ENCODE measurements at places on chromosomes 7 and 10.

GRCh38 chr10:100571084-100571856 lies 35.5 kb downstream of the HIF1AN start:
- DNase-seq: no peak

DNA sequence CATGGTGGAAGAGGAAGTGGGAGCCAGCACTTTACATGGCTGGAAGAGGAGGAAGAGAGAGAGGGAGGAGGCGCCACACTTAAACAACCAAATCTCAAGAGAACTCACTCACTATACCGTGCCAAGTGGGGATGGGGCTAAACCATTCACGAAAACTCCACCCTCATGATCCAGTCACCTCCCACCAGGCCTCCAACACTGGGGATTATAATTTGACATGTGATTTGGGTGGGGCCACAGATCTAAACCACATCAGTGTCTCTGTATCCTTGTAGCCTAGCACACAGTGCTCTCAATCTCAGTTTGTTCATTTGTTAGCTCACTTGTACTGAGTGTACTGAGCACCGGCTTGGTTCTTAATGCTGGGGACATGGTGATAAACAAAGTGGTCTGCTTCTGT lies 228.3 kb downstream of the BUB3 start:
- DNase-seq: no peak

- no peak for DNase-seq
Measured at GRCh38 chr7:88628363-88629085, 131.0 kb upstream of the ZNF804B start.

DNA sequence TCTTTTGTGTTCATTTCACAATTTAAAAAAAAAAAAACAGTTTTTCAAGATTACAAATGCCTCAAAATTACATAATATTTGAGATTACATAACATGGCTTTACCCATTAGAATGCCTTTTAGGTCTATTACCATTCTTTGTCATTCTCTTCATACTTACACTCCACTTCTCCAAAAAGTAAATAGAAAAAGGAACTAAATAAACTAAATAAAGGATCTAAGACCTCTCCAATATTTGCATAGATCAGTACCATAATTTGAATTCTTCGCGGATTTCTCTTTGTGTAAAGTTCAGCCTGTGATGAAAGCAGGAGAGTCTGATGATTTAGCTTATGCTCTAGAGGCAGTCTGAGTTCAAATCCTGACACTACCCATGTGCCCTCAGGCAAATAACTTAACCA lies 56.4 kb upstream of the C1GALT1 start:
- no peak for DNase-seq

- DNase-seq: no peak
Measured at GRCh38 chr10:6301488-6302075, 98.8 kb downstream of the PFKFB3 start.

- DNase-seq: no peak
Measured at GRCh38 chr10:86091216-86091615, 275.4 kb downstream of the GRID1 start.

GRCh38 chr10:89789188-89789877 lies 87.9 kb downstream of the KIF20B start:
- no peak for DNase-seq

DNA sequence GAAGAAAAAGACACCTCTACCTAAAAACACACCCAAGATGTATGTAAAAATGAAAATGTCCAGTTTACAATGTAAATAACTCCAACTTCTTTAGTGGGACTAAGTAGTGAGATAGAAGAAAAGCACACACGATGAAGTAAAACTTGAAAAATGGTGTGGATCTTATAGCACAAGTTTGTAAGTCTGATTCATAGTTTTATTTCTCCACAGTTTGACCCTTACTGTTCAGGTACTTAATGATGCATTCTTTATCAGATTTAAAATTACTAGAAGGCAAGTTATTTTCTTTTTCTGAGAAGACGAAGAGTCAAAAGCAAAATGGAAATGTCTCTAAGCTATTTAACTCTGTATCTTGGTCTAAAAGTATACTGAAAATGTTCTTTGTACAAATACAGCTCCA lies 6.1 kb downstream of the NAMPT start:
- DNase-seq: no peak

DNA sequence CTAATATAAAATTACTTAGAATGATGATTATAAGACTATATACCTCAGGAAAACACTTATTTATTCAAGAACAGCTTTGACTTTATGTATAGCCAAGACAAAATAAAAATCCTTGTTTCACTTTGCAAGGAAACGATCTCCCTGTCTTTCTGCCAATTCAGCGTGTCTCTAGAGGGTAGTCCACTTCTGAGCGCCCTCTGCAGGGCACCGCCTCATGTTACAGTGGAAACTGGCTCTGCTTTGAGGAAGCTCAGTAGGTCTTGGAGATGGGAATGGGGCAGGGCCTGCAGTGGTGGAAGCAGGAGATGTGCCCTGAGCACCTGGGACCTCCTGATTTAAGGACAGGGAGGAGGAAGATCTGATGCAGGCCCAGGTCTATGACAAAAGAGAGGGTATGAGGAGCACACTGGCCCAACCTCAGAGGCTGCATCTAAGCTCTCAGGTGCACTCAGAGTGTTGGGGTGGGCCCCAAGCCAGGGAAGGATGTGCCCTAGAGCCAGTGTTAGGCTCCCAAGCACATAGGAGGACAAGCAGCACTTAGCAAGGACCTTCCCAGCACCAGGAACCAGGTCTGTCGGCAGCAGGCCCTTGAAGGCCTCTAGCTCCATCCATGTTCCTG lies 481.0 kb downstream of the TNS3 start:
- DNase-seq: peak; percentile 81

GRCh38 chr7:2978408-2978807 lies 65.3 kb downstream of the CARD11 start:
- peak; percentile 72 for DNase-seq

DNA sequence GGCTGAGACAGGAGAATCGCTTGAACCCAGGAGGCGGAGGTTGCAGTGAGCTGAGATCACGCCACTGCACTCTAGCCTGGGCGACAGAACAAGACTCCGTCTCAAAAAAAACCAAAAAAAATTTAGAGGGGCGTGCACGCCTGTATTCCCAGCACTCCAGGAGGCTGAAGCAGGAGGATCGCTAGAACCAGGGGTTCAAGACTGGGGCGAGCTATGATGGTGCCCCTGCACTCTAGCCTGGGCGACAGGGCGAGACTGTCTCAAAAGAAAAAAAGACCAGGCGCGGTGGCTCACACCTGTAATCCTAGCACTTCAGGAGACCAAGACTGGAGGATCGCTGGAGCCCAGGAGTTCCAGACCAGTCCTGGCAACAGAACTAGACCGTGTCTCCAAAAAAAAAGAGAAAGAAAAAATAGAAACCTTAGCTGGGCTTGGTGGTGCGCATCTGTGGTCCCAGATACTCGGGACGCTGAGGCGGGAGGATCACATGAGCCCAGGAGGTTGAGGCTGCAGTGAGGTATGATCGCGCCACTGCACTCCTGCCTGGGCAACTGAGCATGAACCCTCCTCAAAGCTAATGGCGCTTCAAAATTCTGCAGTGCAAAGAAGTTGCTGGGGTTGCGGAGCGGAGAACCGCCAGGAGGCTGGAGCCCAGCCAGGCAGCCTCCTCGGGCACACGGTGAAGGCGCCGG lies 382 bp upstream of the MBLAC1 start:
- no peak for DNase-seq

- peak; percentile 67 for DNase-seq
Measured at GRCh38 chr7:134632937-134633540, 13.6 kb upstream of the BPGM start.

GRCh38 chr7:75889826-75890225 lies 11.0 kb downstream of the RHBDD2 start:
- no peak for DNase-seq

- DNase-seq: no peak
Measured at GRCh38 chr10:103640436-103641181, 147.1 kb downstream of the NEURL1 start.

GRCh38 chr10:81969136-81969535 lies 94.1 kb downstream of the NRG3 start:
- DNase-seq: no peak

- DNase-seq: no peak
Measured at GRCh38 chr10:621981-622740, 67.3 kb downstream of the DIP2C start.

- no peak for DNase-seq
Measured at GRCh38 chr10:89158446-89158845, 48.7 kb downstream of the CH25H start.

- no peak for DNase-seq
Measured at GRCh38 chr7:100275120-100275519, 32.4 kb upstream of the SPDYE3 start.

GRCh38 chr10:6012121-6012905 lies 35.0 kb upstream of the IL15RA start:
- no peak for DNase-seq

- DNase-seq: no peak
Measured at GRCh38 chr10:56319386-56319785, 41.7 kb downstream of the ZWINT start.

GRCh38 chr10:9535744-9536143 lies 1481.3 kb downstream of the GATA3 start:
- no peak for DNase-seq

DNA sequence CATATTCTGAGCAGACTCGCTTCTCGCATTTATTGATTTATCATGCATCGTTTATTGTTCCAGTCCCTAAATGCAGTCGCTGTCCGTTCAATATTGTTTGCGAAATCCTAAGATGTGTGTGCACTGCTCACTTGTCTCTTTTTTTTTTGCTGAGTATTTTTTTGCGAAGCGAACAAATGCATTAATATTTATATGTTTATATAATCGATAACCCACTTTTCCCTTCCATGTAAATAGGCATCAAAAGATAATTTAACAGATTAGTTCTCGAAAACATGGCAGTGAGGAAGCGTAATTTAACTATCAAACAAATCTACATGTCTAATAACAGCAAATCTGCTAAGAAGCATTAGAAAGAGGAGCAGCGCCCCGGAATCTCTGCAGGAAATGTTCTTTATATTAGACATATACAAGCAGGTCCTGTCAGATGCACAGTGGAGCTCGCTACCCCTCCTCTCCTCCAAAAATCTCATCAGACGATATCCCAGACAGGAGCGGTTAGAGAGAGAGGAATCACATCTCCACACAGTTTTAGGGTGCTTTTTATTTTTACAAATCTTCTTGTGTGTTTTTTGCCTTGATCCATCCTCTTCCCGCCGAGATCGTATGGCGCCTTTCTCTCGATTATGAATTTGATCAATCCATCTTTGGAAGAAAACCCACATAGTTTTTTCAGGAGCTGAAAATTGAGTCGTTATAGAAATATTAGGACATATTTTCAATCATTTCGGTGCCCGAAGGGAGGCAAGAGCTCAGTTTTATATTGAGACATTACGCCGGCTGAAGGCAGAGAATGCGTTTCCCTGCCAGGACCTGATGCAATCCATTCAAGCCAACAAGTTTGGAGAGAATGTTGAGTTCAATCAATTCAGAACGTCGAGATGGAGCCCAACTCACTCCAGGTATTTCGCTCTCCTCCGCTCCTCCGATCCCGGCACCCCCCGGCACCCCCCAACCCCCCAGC lies at the start of gene ARID5B:
ARID5B (plus strand) TSS at position 871 of the 964 bp plus-strand sequence; CDS start at position 882, 11 bp downstream.
- DNase-seq: peak; percentile 90

- no peak for DNase-seq
Measured at GRCh38 chr10:121171825-121172787, 320.9 kb downstream of the WDR11 start.

GRCh38 chr7:107108793-107109371 lies 59.9 kb upstream of the HBP1 start:
- no peak for DNase-seq

GRCh38 chr10:63521416-63522276 lies 445 bp downstream of the REEP3 start:
- DNase-seq: peak; percentile 82

GRCh38 chr10:100847440-100847839 lies 65.3 kb upstream of the SLF2 start:
- no peak for DNase-seq

DNA sequence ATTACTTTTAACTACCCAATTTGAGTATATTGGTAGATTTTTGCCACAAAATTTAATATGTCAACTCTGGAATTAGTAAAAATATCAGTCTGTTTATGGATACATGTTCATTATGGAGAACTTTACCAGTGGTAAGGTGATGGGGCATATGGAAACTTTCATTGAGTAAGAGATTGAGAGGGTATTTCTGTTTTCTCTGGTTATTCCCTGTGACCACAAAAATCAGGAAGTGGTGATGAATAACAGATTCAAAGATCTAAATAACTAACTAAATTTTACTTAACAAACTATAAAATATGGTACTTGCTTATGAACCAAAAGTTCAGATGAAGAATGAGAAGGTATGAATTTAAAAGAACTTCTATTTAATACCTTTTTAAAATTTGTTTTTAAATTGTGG lies 22.1 kb upstream of the STEAP4 start:
- no peak for DNase-seq

GRCh38 chr10:109587366-109587765 lies 335.9 kb downstream of the XPNPEP1 start:
- DNase-seq: no peak

- DNase-seq: no peak
Measured at GRCh38 chr7:131320603-131321002, 7.1 kb upstream of the MKLN1 start.

GRCh38 chr10:6218692-6219493 lies 16.2 kb downstream of the PFKFB3 start:
- no peak for DNase-seq

GRCh38 chr10:11465406-11465805 lies 146.0 kb downstream of the USP6NL start:
- no peak for DNase-seq

DNA sequence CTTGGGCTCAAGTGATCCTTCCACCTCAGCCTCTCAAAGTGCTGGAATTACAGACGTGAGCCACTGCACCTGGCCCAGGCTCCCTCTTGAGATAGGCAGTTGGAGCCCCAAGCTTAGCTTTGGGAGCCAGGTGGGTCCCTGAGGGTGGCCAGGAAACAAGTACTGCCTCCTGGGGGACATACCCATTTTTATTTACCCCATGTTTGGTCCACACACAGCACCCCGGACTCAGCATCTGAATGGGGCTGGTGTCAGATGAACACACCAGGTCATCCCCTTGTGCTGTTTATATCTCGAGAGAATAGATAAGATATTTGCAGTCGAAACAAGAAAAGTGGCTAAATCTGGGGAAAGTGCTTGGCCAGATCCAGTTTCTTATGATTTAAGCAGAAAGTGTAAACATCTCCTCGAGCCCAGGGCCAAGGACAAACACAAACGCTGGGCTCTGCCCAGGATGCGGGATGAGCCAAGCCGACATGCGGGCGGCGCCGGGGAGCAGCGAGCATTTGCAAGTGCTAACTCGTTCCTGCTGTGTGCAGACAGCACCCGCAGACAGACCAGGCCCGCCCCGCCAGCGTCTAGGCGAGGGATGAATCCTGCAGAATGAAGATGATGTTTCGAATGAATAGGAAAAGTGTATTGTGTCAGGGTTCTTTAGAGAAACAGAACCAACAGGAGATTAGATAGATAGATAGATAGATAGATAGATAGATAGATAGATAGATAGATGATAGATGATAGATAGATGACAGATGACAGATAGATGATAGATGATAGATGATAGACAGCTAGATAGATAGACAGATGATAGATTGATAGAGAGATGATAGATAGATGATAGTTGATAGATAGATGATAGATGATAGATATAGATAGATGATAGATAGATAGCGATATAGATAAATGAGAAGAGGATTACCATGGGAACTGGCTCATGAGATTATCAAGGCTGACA lies 44.4 kb upstream of the OCM2 start:
- DNase-seq: no peak
